ENCODE measurements at places on chromosomes 16 and 17.

GRCh38 chr16:67499106-67499505, 15.8 kb upstream of the AGRP start:
- no peak for DNase-seq

DNA sequence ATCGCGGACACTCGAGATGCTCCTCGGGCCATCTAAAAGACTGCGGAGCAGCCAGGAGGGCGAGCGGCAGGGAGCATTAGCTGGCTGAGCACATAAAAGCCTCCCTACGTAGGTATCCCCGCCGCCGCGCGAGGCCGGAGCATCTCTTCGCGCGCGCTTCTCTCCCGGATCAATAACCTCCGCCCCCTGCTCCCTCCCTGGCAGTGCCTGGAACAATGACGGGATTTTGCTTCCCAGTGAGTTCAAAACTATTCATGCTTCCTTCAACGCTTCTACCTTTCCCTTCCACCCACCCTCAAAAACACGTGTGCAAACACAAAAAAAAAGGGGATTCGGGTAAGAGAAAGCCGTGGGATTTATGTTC, 984 bp downstream of the CENPV start:
- no peak for DNase-seq

GRCh38 chr16:24217461-24217860, 38.7 kb upstream of the CACNG3 start:
- no peak for DNase-seq

- DNase-seq = no peak
Measured at GRCh38 chr17:79794659-79795511, 2.0 kb downstream of the CBX8 start.

DNA sequence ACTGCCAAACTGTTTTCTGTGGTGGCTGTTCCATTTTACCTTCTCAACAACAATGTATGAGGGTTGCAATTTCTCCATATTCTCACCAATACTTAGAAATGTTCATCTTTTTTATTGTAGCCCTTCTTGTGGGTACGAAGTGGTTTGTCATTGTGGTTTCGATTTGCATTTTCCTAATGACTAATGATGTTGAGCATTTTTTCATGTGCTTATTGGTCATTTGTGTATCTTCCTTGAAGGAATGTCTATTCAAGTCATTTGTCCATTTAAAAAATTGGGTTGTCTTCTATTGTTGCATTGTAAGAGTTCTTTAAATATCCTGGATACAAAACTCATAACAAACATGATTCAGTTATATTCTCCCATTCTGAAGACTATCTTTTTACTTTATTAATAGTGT, 47.5 kb upstream of the CCL2 start:
- DNase-seq = no peak

GRCh38 chr16:85941863-85942644, 43.1 kb downstream of the IRF8 start:
- DNase-seq = no peak
